ENCODE measurements at places on chromosomes 2 and 18.
A peak's percentile ranks its signal among the peaks of the same experiment; 100 is the strongest.

DNA sequence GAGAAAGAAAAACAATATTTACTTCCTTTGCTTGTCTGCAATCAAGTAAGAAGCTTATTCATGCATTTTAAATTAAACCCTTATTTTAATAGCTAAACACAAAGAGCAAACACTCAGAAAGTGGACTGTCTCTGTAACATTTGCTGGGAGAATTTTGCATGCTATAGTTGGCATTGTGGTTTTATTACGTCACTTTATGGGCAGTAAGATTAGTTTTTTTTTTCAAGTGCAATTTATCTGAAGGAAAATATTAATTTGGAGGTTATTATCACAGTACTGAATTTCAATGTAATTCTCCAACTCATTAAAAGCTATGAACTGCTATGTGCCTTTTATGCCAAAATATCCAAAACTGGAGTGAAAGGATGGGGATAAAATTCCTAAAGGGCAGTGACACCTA, 103.3 kb downstream of the TMEFF2 start:
- DNase-seq, result peak; percentile 84

DNA sequence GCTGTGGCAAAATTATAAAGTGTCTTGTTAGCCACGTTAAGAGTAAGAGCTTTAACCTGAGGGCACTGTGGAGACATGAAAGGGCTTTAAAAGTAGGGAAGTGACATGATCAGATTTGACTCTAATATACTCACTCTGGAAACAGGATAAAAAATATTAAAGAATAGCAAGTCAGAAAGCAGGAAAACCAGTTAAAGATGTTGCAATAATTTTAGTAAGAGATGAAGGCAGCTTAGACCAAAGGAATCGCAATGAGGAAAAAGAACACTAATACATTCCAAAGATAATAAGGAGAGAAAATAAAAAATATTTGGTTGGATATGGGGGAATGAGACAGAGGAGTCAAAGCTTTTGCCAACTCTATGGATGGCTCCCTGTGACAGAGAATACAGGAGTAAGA, 183.8 kb downstream of the DYM start:
- no peak for DNase-seq

- DNase-seq, result no peak
Measured at GRCh38 chr2:135882415-135882814, 6.2 kb upstream of the MCM6 start.

DNA sequence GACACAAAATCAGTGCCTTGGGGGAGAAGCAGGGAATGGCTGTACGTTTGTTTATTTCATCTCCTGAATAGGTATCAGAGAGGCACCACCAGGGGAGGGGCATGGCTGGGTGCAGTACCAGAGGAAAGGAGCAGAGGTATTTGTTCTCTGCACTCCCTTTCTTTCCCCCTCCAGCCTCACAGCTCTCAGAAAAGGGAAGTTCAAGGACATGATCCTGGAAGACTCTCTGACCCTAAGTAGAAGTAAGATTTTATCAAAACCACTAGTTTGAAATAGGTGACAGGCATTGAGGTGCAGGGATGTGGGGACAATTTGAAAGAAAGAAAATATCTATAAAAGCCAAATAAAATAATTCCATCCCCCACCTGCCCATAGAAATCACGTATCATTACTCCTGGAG, 136.5 kb downstream of the LRRTM1 start:
- no peak for DNase-seq

DNA sequence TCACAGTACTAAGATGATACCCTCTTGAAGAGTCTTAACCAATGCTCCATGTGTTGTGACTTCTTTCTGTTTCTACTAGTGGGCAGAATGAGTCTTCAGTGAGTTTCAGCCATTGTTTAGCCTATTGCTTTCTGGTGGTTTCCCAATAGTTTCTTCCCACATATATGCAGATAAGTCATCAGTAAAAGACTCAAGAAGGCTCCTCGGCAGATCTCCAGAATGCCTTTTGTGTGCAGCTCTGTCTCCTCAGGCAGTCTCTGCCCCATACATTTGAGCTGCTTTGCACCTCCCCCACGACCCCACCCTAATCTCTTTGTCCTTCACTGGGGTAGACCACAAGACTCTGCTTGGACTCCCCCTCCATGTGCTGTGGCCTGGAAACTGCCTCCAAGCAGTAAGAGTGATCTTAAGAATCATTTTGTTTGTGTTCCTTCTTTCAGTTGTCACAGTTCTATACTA, 71.6 kb upstream of the CHRNA1 start:
- DNase-seq, result no peak

- DNase-seq, result no peak
Measured at GRCh38 chr2:145292166-145292565, 772.2 kb upstream of the ZEB2 start.

GRCh38 chr2:194090251-194090905, 1566.6 kb upstream of the SLC39A10 start:
- no peak for DNase-seq

DNA sequence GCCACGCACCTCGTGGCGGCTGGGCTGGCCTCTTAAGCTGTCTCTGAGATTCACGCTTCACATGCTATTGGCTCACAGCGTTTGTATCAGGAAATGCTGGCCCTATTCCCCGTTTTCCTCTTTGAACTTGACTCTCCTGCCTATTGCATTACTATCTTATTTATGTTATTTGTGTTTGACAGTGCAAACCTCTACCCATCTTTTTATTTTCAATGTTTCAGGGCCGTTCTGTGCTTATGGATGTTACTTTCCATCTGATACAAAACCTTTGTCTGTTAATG, 149.9 kb upstream of the TWIST2 start:
- no peak for DNase-seq

GRCh38 chr2:128510701-128511397, 192.2 kb upstream of the HS6ST1 start:
- no peak for DNase-seq

GRCh38 chr2:108417254-108417653, 31.8 kb upstream of the GCC2 start:
- DNase-seq, result no peak

- DNase-seq, result no peak
Measured at GRCh38 chr18:54860941-54861340, 32.7 kb downstream of the RAB27B start.

GRCh38 chr2:30678410-30679137, 128.7 kb downstream of the CAPN13 start:
- DNase-seq, result no peak

- no peak for DNase-seq
Measured at GRCh38 chr2:190514676-190515075, 19.8 kb downstream of the NEMP2 start.

DNA sequence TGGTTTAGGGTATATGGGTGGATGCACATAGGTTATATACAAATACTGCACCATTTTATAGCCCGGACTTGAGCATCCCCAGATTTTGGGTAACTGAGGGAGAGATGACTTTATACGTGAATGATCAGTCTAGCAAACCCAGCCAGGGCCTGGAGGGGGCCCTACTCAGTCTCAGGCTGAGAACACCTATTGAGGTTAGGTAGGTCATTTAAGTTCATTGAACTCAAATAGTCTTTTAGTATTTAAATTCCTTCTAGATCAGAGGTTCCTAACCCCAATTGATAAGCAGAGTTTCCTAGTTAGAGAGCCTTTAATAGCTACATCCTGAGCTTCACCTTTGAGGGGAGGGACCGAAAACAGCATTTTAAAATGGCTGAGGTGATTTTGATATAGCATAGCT, 487.0 kb downstream of the DCC start:
- no peak for DNase-seq

DNA sequence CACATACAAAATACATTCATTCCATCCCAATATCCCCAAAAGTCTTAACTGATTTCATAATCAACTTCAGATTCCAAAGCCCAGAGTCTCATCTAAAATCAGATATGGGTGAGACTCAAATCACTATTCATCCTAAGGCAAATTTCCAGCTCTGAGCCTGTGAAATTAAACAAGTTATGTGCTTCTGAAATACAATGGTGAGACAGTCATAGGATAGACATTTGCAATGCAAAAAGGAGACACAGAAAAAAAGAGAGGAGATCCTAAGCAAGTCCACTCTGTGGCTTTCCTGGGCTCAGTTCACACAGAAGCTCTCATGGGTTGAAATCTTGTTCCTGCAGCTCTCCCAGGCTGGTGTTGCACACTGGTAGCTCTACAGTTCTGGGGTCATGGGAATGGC, 18.3 kb downstream of the ZNF892 start:
- peak; percentile 16 for DNase-seq

DNA sequence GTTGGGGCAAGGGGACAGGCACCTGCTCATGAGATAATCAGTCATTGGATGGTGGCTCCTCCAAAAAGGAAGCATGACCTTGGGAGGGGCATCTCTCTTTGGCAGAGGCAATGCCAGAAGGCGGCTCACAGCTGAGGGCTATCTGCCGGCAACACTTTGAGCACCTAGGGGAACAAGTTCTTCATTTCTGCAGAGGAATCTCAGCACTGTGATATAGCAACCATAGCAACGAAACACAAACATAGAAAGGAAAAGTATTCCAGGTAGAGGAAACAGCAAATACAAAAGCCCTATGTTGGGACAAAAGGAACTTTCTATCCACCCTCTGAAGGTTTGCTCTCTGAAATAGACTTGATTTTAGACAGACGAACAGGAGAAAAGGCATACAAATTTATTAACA, 89.1 kb upstream of the NEDD4L start:
- DNase-seq, result no peak

GRCh38 chr18:45197526-45197970, 417.7 kb upstream of the SLC14A2 start:
- DNase-seq, result no peak

- no peak for DNase-seq
Measured at GRCh38 chr2:128262315-128263253, 56.1 kb downstream of the HS6ST1 start.

All from NCI-H526 treated with DMSO at 0.1 percent for 48 hours (cell line).